ENCODE measurements at places on chromosomes 2 and 18.

GRCh38 chr2:117537032-117537431 lies 277.5 kb upstream of the DDX18 start:
- no peak for DNase-seq

DNA sequence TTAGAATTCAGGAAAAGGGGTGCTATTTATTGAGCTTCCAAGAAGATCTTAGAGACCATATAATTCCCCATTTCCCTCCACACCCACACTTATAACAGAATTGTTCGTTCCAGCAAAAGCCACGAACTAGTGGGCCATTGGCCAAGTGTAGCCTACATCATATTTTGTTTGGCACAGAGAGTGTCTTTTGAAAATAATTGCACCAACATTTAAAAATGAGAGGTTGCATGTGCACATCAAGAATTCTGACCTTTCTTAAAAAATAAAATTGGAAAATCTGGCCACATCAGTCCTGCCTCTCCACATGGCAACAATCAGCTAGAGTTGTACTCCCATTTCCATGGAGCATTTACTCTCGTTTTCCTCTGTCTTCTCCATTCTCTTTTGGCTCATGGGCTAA lies 655.5 kb upstream of the FANCL start:
- no peak for DNase-seq

DNA sequence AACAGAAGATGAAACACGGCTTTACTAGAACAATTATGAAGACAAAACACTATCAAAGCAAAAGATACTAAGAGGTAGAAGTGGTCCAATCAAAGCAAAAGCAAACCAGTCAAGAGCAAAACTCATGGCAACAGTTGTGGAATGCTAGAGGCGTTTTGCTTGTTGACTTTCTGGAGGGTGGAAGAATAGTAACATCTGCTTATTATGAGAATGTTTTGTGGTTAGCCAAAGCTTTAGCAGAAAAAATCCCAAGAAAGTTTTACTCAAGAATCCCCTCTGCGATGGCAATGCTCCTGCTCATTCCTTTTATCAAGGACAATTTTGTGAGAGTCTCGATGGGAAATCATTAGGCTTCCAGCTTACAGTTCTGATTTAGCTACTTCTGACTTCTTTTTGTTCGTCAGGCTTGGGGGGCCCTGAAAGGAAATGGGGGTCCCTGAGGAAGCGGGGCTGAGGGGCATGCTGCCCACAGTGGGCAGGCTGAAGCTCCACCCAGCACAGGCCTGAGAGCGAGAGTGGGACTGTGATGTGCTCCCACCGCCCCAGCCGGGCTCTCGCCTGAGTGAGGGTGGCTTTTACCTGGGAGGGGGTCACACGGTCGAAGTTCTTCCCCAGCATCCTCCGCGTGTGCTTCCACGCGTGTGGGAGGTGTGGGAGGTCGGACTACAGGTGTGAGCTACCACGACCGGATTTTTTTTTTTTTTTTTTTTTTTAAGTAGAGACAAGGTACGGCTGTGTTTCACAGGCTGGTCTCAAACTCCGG lies 49.0 kb upstream of the MC4R start:
- no peak for DNase-seq

DNA sequence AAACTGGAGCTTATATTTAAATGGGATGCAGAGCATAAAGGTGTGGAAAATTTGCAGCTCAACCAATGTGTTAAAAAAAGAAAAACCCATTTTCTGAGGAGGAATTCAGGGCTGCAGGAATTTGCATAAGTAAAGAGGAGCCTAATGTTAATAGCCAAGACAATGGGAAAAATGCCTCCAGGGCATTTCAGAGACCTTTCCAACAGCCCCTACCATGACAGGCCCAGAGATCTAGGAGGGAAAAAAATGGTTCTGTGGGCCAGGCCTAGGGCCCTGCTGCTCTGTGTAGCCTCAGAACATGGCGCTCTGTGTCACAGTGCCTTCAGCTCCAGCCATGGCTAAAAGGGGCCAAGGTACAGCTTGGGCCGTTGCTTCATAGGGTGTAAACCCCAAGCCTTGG lies 719.7 kb upstream of the ACVR2A start:
- DNase-seq: no peak

DNA sequence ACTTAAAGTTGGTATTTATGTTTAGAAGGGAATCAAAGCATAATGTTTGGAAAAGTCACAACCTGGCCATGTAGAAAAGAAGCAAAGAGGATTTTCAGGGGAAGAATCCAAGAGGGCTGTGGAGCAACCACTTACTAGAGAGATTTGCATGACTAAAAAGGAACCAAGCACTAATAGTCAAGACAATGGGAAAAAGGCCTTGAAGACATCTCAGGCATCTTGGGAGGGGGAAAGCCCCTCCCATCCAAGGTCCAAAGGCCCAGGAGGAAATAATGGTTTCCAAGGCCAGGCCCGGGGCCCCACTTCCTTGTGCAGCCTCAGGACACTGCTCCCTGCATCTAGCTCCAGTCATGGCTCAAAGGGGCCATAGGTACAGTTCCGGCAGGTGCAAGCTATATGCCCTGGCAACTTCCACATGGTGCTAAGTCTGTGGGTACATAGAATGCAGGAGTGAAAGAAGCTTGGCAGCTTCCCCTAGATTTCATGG lies 128.1 kb downstream of the EIPR1 start:
- no peak for DNase-seq
